ENCODE measurements at places on chromosomes 13 and 19. TPM values are rescaled to one million over a fixed set of nuclear protein-coding genes. Genes with fewer than 3 reads are reported as not detected.

URAD gene
- not detected for total RNA-seq

ZSCAN4 gene
- not detected for total RNA-seq

CCDC122 gene
- total RNA-seq, result 2.9 TPM

COMP gene
- 0.09 TPM for total RNA-seq

CD79A gene
- 0.66 TPM for total RNA-seq

ZNF227 gene
- total RNA-seq, result 15.1 TPM

ITGBL1 gene
- total RNA-seq, result 1.2 TPM

KLHL1 gene
- total RNA-seq, result not detected
